ENCODE measurements at places on chromosomes 4 and X. TPM values are rescaled to one million over a fixed set of nuclear protein-coding genes. Genes with fewer than 3 reads are reported as not detected.

DNA sequence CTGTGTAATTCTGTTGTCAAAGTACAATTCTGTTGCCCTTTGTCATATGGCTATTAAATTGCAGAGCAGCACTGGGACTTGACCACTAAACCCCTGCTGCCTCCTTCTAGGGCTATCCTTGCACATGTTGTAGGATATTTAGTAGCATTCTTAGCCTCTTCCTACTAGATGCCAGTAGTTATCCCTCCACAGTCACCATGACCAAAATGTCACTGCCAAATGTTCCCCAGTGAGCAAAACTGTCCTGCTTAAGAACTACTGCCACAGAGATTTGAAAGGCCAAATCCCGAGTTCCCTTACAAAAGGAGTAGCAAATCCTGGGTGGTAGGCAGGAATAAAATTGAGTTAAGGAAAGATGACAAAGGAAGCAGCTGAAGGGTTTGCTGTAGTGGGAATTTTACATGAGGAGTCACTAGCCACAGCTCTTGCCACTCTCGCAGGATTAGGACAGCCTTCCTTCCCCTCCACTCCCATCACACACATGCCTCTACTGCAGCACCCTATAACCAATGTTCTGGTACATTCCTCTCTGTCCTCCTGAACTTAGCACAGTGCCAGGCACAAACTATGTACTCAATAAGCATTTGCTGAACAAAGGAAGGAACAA is 8.4 kb downstream of the APBB2 start:
- H3K27me3 ChIP-seq = no peaks in the 10 kb centered on the region
- no peak overlapping the region for H3K4me3 ChIP-seq
- DNase-seq = no peak
- H3K27ac ChIP-seq = peak overlapping the region; percentile 89
- peaks cover 76% of the 10 kb centered on the region for H3K4me1 ChIP-seq

TNIP3 gene
- 0.59 TPM for total RNA-seq

DNA sequence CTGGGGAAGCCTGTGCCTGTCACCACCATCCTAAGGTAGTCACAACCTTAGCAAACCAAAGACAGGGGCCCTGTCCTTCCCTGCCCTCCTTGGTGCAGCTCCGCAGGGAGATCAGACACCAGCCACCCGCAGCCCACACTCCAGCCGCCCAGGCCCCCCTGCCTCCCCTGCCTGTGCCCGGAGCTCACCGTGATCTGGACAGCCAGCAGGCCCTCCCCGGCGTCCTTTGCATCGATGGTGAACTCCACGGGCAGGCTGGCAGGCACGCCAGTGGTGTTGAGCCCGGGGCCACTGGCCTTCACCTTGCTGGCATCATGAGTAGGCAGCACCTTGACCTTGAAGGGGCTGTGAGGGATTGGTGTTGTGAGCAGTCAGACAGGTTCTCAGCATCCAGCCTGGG is 16.4 kb downstream of the FLNA start:
- peaks cover 92% of the 10 kb centered on the region for H3K36me3 ChIP-seq
- H3K4me3 ChIP-seq = no peak overlapping the region
- DNase-seq = no peak
- H3K4me1 ChIP-seq = no peaks in the 10 kb centered on the region
- no peak overlapping the region for H3K27ac ChIP-seq

GRCh38 chr4:86845593-86845992 is 3.6 kb downstream of the SLC10A6 start:
- no peak overlapping the region for H3K4me3 ChIP-seq
- no peaks in the 10 kb centered on the region for H3K27me3 ChIP-seq
- no peak for DNase-seq
- no peaks in the 10 kb centered on the region for H3K36me3 ChIP-seq
- H3K4me1 ChIP-seq = peaks cover 18% of the 10 kb centered on the region

IL13RA2 gene
- total RNA-seq = 1.1 TPM

ODAPH gene
- total RNA-seq = not detected

DNA sequence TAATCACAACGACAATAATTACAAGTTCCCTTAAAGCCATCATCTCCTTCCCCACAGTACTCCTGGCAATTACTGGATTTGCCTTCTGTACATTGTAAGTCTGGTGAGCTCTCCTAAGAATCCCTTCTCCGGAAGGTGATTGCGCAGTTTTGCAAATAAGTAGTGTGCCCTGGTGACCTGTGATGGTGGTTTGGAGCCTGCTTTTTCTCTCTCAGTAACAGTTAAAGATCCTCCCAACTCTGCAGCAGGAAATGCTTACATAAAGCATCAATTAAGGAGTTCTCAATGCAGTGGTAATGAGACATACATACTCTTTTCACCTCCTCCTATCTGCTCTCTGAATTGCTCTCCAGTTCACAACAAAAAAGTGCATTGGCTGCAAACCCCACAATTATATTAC is 159.7 kb downstream of the SH2D1A start:
- no peaks in the 10 kb centered on the region for H3K27me3 ChIP-seq
- H3K4me3 ChIP-seq = no peak overlapping the region
- no peak overlapping the region for H3K27ac ChIP-seq
- H3K4me1 ChIP-seq = no peaks in the 10 kb centered on the region

MAGEB10 gene
- total RNA-seq = not detected

DNA sequence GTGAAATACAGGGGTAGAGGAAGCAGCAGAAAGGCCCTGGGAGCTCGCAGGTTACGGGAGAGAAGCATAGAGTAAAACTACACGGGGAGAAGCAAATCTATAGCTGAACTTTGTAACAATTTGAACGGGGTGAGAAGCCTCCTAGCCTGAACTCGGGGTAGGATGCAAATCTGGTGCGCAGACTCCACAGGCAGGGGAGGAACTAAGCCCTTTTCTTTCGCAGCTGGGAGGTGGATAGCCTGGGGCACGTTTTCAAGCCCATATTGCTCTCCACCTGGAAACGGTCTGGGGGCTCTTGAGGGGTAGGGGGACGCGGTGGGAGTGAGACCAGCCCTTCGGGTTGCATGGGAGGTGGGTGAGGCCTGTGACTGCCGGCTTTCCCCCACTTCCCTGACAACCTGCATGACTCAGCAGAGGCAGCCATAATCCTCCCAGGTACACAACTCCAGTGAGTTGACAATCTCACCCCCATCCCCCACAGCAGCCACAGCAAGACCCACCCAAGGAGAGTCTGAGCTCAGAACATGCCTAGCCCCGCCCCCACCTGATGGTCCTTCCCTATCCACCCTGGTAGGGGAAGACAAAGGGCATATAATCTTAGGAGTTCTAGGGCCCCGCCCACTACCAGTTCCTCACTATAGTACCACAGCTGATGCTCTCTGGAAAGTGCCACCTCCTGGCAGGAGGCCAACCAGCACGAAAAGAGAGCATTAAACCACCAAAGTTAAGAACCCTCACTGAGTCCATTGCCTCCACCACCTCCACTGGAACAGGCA is 29.9 kb downstream of the SOWAHB start:
- DNase-seq = no peak
- peaks cover 6% of the 10 kb centered on the region for H3K27me3 ChIP-seq
- H3K4me3 ChIP-seq = no peak overlapping the region
- no peaks in the 10 kb centered on the region for H3K36me3 ChIP-seq
- no peak overlapping the region for H3K27ac ChIP-seq
- no peaks in the 10 kb centered on the region for H3K4me1 ChIP-seq

DNA sequence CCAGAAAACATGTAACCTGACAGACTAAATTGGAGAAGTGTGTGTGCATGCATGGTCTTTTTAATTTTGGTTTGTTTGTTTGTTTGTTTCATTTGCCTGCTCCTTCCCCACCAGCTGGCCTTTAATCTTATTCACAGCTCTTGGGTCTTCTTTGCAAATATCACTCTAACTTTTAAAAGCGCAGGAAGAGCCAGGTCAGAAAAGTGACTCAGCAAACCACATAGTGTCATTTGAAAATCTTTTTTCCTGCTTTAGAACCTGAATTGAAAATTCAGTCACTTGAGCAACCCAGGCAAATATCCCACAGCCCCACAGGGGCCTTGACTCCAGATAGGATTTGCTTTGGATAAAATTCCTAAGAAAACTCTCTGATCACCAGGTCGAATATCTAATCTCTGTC is 4.6 kb downstream of the TMEM255A start:
- H3K27ac ChIP-seq = no peak overlapping the region
- H3K36me3 ChIP-seq = no peaks in the 10 kb centered on the region
- no peak for DNase-seq
- peaks cover 48% of the 10 kb centered on the region for H3K27me3 ChIP-seq
- H3K4me3 ChIP-seq = no peak overlapping the region
- peaks cover 6% of the 10 kb centered on the region for H3K4me1 ChIP-seq

SSX3 gene
- total RNA-seq = not detected

TMEM255A gene
- total RNA-seq = under 0.01 TPM

DNA sequence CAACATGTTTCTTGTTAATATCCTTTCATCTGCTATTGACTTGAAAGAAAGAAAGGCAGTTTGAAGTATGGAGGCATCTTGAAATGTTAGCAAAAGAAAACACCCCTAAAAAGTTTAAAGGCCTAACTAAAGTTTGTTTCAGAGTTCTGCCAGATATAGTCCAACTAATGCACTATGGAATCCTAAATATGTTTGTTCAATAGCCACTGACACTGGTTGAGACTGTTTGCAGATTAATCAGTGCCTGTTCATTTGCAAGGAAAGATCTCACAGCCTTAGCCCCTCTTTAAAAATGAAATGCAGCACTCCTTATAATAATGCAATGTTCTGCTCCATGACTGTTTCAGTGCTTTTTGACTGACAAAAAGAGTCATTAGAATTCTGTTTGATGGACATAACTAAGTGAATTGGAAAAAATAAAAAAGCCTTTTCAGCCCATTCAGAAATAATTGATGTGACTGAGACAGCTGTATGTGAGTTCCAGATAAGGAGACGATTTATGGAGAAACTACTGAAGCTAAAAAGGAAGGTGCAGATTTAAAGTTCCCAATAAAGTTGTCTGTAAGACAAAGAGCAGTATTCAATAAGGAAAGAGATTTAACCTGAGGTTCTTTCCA is 192.0 kb downstream of the PCDH7 start:
- H3K36me3 ChIP-seq = no peaks in the 10 kb centered on the region
- H3K4me3 ChIP-seq = no peak overlapping the region
- no peak for DNase-seq
- no peak overlapping the region for H3K27ac ChIP-seq

DNA sequence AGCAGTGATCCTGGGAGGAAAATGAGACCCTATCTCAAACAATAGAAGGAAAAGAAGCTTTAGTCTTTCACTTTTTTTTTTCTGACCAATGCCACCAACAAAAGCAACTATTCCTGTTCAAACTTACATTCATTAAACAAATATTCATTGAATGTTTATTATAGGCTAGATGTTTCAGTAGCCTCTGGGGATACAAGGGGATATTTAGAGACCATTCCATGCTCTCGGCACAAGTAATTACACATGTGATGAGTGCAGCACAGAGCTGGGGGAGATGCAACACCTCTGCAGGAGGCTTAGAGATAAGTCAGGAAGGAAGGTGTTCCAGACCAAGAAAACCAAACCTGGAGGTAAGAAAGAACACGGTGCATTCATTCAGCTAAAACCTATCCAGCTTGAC is 68.3 kb downstream of the PALLD start:
- H3K36me3 ChIP-seq = no peaks in the 10 kb centered on the region
- H3K27ac ChIP-seq = no peak overlapping the region
- H3K27me3 ChIP-seq = no peaks in the 10 kb centered on the region
- DNase-seq = no peak

GRCh38 chr4:15996773-15997172 is 33.8 kb upstream of the FGFBP2 start:
- no peak overlapping the region for H3K4me3 ChIP-seq
- DNase-seq = no peak
- no peaks in the 10 kb centered on the region for H3K4me1 ChIP-seq
- H3K27ac ChIP-seq = no peak overlapping the region
- peaks cover 18% of the 10 kb centered on the region for H3K27me3 ChIP-seq

DNA sequence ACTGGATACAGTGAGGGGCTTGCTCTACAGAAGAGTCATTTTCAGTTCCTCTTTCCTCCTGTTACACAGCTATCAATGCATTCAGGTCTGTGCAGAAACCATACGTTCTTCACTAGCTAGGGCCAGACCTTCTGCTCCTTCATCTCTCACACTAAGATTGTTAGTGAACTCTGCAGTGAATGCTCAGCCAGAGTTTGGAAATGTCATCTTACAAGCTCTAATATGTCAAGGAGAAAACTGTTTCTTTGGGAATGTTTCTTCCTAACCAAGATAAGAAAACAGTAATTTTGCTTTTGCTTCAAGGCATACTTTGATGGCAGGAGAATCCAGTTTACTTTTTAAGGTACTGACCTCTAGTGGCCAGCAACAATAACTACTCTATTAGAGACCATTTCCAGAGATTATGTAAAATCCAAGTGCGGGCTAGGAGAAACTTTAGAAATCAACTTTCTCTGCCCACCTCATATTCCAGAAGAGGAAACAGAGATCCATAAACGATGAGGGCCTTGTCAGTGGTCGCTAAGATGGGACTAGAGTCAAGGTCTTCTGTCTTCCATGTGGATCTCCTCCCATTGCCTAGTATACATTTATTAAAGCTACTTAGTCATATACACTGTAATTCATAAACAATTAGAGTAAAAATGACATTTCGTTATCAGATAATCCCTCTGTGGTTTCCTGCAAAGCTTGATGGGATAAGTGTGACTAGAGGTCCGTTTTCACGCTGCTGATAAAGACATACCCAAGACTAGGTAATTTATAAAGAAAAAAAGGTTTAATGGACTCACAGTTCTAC is 12.1 kb upstream of the CC2D2A start:
- no peaks in the 10 kb centered on the region for H3K27me3 ChIP-seq
- H3K4me3 ChIP-seq = no peak overlapping the region
- H3K4me1 ChIP-seq = peaks cover 23% of the 10 kb centered on the region
- H3K27ac ChIP-seq = no peak overlapping the region
- no peaks in the 10 kb centered on the region for H3K36me3 ChIP-seq

LUZP4 gene
- total RNA-seq = not detected

SRPX2 gene
- 36.9 TPM for total RNA-seq

DNA sequence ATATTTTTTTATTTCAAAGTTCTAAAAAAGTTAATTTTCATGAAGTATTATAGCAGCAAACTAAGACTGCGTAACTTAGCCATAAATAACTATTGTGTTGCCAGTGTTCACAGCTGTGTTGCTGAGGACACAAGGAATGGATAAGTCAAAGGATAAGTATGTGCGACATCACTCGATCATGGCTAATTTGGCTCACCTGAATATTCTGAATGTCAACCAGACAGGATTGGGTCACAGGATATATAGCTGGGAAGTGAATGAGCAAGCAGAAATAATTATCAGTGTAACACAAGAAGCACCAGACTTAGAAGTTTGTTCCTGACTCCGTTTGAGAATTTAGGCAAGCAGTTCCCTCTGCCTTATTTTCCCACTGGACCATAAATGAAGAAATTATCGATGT is 33.9 kb downstream of the PRDM8 start:
- no peaks in the 10 kb centered on the region for H3K36me3 ChIP-seq
- H3K4me3 ChIP-seq = no peak overlapping the region
- no peak for DNase-seq
- H3K4me1 ChIP-seq = peaks cover 39% of the 10 kb centered on the region

- no peaks in the 10 kb centered on the region for H3K4me1 ChIP-seq
- H3K27me3 ChIP-seq = peaks cover 15% of the 10 kb centered on the region
- DNase-seq = no peak
- H3K27ac ChIP-seq = no peak overlapping the region
Measured at GRCh38 chrX:105297041-105297440, 76.5 kb upstream of the TEX13A start.

GRCh38 chrX:140050906-140051305 is 85.6 kb upstream of the CXorf66 start:
- H3K4me1 ChIP-seq = no peaks in the 10 kb centered on the region
- H3K36me3 ChIP-seq = no peaks in the 10 kb centered on the region
- no peaks in the 10 kb centered on the region for H3K27me3 ChIP-seq
- no peak for DNase-seq

GRCh38 chr4:32790803-32791202 is 2070.6 kb downstream of the PCDH7 start:
- H3K36me3 ChIP-seq = no peaks in the 10 kb centered on the region
- DNase-seq = no peak

Measured in osteoblast (primary cell).